ENCODE measurements at places on chromosomes 3 and 15.

GRCh38 chr3:48369693-48370332 is 2.2 kb upstream of the FBXW12 start:
- no peak for DNase-seq

DNA sequence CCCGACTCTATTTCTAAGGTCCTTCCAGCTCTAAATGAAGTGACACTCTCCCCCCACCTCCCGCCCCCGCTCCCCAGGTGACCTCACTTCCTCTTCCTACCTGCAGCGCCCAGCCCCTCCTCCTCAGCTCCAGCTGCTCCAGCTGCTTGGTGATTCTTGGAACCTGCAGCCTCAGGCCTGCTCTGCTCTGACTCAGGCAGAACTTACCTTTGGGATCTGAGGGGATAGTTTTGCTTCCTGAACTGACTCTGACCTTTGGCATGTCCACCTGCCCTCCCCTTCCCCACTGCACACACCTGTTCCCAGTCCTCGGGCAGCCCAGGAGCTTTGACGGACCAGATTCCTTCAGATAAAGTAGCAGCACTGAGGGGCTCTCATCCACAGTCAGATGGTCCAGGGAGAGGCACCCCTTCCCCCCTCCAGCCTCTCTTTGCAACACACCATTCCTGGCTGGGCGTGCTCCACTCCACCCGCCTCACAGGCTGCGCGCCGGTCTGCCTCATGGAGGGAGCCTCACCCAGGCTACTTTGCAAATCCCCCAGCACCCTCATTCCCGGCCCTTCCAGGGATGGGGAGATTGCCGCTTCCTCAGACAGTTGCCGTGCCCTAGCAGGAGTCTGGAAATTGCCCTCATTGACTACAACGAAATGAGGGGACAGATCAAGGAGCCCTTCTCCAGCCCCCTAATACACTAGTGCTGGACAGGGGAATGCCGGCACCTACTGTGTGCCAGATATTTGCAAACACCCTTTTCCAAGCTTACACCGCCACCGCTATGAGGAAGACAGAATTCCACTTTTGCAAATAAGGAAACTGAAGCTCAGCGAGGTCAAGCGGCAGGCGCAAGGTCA is 692 bp upstream of the C15orf39 start:
- peak; percentile 42 for DNase-seq

DNA sequence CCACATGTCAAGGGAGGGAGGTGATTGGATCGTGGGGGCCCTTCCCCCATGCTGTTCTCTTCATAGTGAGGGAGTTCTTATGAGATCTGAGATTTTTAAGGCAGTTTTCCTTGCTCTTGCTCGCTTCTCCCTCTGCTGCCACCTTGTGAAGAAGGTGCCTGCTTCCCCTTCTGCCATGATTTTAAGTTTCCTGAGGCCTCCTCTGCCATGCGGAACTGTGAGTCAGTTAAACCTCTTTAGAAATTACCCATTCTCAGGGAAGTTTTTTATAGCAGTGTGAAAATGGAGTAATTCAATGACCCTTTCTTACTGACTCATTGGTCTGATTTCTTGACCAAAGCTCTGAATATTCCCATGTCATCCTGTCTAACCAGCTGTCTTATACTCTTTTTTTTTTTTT is 484.4 kb upstream of the TPRG1 start:
- DNase-seq = no peak

DNA sequence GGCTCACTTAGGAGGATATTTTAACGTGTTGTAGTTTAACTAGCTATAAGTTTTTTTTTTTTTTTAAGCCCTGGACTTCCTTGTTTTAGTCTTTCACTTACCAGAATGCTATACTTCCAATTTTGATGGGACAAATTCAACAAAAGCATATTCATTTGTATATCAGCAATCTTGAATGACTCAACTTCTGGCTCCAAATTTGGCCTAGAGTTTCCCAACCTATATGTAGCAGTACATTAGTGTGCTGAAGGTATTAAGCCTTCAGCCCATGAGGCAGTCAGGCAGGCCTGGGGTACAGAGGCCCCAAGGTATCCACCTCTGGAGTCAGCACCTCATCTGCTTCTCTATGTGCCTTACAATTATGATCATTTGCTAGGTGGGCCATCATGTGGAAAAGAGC is 5.9 kb downstream of the PBRM1 start:
- DNase-seq = no peak

DNA sequence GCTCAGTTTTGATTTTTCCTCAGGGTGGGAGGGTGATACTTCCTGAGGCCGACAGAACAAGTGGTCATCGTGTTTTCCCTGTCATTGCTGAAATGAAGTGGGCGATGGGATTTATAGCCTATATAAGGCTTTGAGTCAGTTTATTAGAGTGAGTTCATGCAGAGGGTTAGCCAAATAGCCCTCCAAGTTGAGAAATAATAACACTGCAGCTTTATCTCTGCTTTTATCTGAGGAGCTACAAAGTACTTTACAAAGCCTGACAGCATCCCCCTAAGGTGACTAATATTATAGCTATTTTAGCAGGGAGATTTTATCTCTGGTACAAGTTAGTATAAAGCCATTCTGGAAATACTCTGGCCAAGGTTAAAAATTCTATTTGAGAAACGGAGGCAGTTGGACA is 389.6 kb downstream of the MFSD1 start:
- DNase-seq = no peak

GRCh38 chr3:165191491-165191890 is 4.7 kb downstream of the SLITRK3 start:
- DNase-seq = no peak

- no peak for DNase-seq
These were observed 15.6 kb downstream of the CLEC3B start for GRCh38 chr3:45041666-45042065.
